GM20000 (cell line): ENCODE measurements at places on chromosomes 2 and 18.

- DNase-seq: peak; percentile 54
Observed at GRCh38 chr2:181305301-181306123, 151.7 kb upstream of the ITGA4 start.

DNA sequence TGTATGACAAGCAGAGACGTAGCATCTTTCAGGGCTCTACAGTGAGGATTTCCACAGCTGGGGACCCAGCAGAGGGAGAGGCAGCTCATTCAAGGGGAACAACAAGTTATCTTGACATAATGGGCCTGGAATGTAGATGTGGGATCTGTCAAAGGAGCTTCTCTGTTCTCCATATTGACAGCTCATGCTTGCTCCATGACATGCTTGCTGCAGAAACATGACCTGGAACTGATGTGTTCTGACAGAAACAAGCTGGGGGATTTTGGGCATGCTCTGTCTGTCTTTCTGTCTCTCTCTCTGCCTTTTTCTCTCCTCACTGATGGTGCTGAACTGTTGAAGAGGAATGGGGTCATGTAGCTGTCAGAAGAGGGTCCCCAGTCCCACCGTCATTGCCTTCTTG lies 79.6 kb downstream of the MMADHC start:
- no peak for DNase-seq

DNA sequence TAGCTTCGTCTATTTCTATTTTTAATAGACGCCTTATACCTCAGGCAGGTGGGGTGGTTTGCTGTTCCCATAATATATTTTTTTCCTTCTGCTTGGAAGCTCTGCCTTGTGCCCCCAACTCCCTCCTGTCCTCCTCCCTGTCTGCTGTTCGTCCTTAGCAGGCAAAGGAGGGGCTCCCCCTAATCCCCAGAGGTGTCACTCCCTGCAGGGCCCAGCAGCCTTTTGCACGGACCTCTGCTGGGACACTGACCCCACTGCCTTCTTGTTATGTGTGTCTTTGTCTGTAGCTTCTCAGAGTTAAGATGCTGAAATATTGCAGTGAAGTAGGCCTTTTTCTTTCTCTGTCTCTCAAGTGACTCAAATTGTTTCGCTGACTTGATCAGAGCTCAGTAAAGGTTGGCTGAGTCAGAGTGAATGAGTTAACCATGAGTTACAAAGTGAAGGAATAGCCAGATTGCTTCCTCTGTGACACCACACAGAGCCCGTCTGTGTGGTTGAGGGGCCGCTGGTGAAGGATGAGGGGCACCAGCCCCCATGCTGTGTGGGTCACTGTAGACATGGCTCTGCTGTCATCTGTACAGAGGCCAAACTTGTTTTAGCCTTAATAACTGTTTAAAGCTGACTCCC lies 47.7 kb downstream of the PRKCE start:
- DNase-seq: peak; percentile 30

DNA sequence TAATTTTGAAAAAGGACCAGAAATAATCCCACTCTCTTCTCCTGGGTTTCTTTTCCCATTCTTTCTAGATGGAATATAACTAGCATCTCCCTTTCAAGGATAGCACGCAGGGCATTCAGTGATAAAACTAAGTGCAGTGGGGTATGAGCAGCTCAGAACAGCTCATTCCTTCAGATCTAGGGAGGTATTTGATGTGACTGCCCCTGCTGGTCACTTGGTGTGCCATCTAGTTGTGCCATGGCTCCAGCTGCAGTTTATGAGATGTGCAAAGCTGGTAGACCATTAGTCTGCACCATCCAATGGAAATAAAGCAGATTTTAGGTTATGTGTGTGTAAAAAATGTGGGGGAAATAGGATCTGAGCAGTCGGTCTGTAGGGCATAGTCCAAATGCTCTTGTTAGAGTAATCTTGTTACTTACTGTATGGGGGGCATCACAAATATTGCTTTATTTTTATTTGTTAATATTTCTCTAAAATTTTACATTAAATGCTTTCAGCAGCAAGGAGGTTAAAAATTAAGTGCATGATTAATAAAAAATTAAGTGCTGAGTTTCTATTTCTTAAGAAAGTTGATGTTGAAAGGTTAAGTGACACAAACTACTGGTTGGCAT lies 38.9 kb downstream of the CTAGE1 start:
- DNase-seq: no peak

GRCh38 chr2:23426263-23426905 lies 41.4 kb downstream of the KLHL29 start:
- no peak for DNase-seq

GRCh38 chr2:33681364-33681757 lies 82.3 kb upstream of the FAM98A start:
- DNase-seq: no peak

DNA sequence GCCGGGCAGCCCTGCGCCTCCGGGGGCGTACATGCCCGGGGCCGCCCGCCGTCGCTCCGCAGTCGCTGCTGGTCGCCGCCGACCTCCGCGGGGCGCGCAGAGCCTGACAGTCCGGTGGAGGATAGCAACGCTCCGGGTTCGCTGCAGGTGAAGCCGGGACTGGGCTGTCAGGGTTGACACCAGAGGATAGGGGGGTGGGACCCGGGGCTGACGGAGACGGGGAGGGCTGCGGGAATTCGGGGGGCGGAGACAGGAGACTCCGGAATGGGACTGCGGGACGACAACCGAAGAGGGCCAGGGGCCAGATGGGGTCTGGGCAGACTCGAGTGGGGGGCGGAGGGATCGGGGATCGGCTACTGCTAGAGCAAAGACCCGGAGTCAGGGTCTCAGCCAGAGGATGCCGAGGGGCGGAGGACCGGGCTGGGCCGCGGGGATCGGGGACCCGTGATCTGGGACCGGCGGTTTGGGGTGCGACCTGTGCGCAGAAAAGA lies 403 bp downstream of the TMEM127 start:
- DNase-seq: peak; percentile 48

DNA sequence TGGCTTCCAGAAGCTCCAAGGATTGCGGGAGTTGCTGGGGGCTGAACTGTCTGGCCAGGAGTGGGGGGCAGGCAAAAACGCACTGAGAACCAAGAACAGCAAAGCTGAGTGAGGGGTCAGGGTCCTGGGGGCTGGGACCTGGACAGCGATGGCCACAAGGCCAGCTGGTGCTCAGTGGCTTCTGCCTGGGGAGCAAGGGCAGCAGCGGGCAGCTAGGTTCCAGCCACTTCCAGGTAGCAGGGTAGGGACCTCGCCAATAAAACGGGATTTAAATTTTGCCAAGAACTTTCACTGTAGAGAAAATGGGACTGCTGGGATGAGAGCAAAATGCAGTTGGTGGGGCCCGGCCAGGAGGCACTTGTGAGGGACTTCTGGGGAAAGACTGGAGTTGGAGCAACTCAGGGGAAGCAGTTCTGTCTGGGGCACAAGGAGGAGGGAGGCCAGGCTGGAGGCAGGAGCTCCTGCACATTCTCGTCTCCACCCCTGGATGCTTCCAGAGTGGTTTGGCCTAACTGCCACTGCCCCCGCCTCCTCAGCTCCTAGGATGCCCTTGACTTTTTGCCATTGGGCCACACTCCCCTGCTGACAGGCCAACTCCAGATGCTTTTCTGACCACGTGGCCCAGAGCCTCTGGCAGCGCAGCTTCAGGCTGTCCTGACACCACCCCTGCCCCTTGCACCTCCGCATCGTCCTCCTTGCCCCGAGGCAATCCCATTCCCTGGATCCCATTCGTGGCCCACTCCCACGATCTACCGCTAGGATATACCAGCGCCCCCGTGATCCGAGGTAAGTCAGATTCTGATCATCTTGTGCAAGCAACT lies 5.5 kb upstream of the CCDC74A start:
- DNase-seq: no peak

- DNase-seq: peak; percentile 41
Observed at GRCh38 chr18:58911766-58912165, 47.1 kb downstream of the ZNF532 start.

DNA sequence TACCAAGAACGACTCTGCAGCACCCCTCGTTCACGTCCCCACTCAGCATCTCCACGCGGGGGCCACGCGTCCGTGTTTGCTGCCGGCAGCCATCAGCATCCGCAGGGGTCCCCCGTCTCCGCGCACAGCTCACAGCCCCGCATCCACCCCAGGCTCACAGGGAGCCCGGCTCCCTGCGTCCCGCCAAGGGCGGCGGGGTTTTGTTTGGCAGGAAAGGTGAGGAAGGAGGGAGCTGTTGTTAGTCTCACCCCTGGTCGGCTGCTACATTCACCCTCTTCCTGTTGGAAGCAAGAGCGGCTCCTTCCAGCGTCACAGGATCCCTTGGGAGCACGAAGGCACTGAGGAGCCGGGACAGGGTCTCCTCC lies 131.0 kb upstream of the CTDP1 start:
- DNase-seq: no peak

DNA sequence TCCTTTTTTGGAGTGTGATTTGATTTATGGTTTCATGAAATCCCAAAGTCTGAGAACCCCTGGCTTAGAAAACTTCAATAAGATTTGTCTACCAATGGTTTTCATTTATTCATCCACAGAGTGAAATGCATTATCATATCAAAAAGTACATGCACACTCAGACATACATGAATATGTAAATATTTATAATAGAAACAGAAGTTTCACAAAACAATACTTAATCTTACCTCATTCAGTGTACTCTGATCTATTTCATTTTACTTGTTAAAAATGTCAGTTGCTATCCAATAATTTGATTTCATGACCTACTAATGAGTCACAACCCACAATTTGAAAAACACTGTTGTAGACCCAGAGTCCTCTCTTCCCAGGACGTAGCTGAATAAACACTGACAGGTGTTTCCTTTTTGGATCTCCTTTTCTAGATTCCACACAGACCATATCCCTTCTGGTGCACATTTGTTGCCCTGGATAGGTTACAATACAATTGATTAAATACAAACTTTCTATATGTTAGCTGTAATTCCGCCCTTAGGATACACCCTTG lies 10.4 kb upstream of the CAVIN2 start:
- DNase-seq: no peak

GRCh38 chr2:111120253-111121027 lies at the start of gene BCL2L11:
Gene BCL2L11, plus strand, starts transcription at chr2:111120914. Its CDS starts 2,832 bp downstream, at chr2:111123746.
- peak; percentile 96 for DNase-seq

DNA sequence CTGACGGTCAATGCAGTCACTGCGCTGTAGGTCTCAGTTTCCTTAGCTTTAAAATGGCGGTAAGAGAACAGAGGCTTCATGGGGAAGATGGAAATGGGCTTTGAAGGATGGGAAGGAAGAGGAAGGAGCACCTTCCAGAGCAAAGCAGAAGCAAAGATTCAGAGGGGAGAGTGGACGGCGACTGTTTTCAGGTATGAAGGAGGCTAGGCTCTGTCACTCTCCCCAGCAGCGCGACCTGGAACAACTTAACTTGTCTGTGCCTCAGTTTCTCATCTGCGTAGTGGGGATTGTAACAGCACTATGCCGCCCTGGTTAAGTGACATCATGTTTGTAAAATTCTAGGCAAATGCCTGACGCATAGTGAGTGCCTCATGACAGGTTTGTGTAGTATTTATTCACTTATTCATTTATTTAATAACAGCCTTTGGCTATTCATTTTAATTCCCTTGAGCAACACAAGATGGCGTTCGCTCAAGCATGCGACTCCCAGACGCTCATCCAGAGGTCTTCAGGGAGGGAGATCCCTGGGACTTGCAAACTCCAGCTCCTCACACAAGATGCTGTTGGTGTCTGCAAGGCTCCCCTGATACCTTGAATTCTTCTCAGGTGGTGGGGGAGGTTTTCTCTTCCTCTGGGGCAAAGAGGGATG lies 336.3 kb downstream of the DYSF start:
- no peak for DNase-seq

- no peak for DNase-seq
Observed at GRCh38 chr2:120246546-120247300, 5.9 kb upstream of the RALB start.

GRCh38 chr2:187271825-187272224 lies 176.2 kb downstream of the CALCRL start:
- no peak for DNase-seq

DNA sequence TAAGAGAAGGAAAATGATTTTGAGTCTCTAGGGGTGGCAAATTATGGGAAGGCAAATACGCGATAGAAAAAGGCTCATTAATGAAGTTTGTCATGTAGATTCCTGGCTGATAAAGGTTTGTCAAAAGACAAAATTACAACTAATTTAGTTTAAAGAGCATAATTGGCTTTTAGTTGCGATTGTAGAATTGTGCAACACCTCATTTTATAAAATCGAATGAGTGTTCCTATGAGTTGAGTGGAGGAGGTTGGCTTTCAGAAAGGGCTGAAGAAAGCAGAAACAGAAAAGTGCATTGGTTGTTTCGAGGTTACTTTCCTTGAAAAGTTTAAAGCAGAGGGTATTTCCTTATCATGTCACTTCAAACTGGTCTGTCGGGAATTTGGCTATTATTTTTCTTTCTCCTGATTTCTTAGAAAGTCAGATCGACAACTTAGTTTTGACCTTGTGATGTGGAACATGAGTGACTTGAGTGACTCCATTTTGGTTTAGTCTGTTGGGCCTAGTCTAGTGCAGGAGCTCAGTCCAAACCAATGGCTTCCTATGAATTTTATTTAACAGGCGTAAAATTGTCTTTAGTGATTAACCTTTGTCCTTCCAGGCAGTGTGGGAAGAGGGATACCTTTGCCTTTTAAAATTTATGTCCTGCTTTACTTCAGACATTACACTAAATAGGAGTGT lies 2.2 kb upstream of the PCYOX1 start:
- no peak for DNase-seq

GRCh38 chr2:85355073-85355410 lies 473 bp downstream of the ELMOD3 start:
- DNase-seq: no peak

DNA sequence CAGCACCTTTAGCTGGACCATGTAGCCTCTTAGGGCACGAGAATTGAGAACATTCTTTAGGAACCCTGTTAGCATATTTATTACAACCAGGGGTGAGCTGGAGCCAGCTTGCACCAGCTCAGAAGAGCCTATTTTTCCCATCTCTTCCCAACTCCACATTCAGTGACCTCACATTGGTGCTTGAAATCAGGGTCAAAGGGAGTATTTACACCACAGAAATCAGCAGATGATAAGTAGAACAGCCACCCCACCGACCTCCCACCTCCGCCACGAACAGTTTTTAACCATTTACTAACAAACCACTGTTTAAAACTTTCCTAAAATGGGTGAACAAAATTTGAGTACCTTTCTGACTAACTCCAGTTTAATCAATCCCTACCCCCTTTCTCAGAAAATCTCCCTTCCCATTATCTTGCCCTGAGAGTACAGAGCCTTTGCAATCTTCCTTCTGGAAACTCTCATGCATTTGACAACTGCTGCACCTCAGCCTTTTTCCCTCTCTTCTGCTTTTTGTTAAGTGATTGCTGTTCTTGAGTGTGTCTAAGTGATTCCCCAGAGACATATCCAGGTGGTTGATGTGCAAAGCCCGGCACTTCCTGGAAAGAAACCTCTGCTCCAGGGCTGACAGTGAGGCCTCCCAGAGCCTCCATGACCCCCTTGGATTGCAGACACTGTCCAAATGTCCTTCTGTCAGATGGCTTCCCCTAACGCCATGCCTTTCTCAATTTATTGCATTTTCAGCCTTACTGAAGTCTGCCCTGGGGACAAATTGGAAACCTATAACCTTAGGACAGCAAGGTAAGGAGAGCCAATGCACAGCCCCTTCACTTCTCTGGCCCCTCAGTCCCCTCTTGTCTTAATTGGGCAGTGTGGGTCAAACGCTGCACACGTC lies 389.5 kb upstream of the TNP1 start:
- no peak for DNase-seq

GRCh38 chr2:105409717-105410116 lies 10.9 kb upstream of the FHL2 start:
- no peak for DNase-seq

GRCh38 chr2:23578964-23579671 lies 194.1 kb downstream of the KLHL29 start:
- no peak for DNase-seq
